ENCODE measurements at places on chromosomes 2 and 18. TPM values are rescaled to one million over a fixed set of nuclear protein-coding genes. Genes with fewer than 3 reads are reported as not detected.

GPR45 gene
- not detected for total RNA-seq

SLC19A3 gene
- total RNA-seq = not detected

PAPOLG gene
- 19.2 TPM for total RNA-seq

SAG gene
- not detected for total RNA-seq

EIF4E2 gene
- total RNA-seq = 101 TPM

KCNK3 gene
- under 0.01 TPM for total RNA-seq

GYPC gene
- total RNA-seq = 559 TPM

CFC1 gene
- not detected for total RNA-seq

DLX1 gene
- total RNA-seq = not detected

CCL20 gene
- total RNA-seq = 0.95 TPM

DCDC2C gene
- total RNA-seq = not detected

ATP6V1C2 gene
- total RNA-seq = under 0.01 TPM

CD8A gene
- not detected for total RNA-seq

IFT172 gene
- total RNA-seq = 10.5 TPM

SNRNP200 gene
- 46.1 TPM for total RNA-seq

OSBPL6 gene
- total RNA-seq = 1.1 TPM

IL1F10 gene
- not detected for total RNA-seq

Measured in dermis lymphatic vessel endothelial cell (primary cell).